ENCODE measurements at places on chromosomes 6 and 20.
A peak's percentile ranks its signal among the peaks of the same experiment; 100 is the strongest.

- DNase-seq: peak; percentile 45
Observed at GRCh38 chr20:63432577-63433325, 39.7 kb downstream of the KCNQ2 start.

GRCh38 chr20:20173254-20173653, 120.9 kb downstream of the CFAP61 start:
- no peak for DNase-seq

GRCh38 chr20:45701104-45701503, 734 bp upstream of the WFDC13 start:
- DNase-seq: no peak

DNA sequence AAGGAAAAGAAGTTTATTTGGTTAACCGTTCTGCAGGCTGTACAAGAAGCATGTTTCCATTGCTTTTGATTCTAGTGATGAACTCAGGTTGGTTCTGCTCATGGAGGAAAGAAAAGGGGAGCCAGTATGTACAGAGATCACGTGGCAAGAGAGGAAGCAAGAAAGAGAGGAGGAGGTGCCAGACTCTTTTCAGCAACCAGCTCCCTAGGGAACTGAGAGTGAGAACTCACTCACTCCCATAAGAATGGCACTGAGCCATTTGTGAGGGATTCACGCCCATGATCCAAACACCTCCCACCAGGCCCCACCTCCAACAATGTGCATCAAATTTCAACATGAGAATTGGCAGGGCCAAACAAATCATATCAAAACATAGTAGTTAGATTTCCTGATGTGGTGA, 649.1 kb downstream of the EPM2A start:
- peak; percentile 36 for DNase-seq

DNA sequence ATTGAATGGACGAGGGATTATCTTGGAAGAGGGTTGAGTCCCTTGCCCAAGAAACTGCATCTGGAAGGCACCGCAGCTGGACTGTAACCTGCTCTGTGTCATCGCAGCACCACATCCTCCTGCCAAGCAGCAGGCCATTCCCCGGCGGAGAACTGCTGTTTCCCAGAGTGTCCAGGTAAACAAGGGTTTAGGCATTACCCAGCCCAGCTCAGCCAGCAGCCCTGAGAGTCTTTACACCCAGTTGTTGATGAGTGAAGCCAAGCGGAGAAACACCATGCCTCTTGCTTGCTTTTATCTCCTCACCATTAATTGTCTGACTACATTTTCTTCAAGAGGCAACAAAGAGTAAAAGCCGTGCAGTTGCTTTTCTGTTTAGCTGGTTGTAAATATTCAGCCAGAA, 104.1 kb downstream of the CDH4 start:
- DNase-seq: no peak

GRCh38 chr6:9593554-9593953, 821.3 kb downstream of the TFAP2A start:
- no peak for DNase-seq

DNA sequence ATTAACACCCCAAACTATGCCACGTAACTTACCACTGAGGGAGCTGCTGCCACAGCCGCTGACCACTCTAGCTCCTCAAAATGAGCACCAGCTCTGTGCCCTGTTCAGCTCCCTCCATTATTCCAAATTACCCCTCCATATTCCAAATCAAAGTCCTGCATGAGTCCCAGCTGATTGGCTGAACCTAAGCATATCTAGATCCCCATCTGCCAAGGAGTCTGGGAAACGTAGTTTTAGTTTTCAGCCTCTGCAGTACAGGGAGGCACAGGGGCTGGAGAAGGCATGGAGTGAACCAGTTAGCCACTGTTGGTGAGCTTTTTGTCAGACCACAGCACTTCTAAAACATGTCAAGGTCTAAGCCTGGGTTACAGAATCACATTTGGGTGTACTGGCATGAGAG, 15.9 kb downstream of the UNC5CL start:
- DNase-seq: peak; percentile 31

DNA sequence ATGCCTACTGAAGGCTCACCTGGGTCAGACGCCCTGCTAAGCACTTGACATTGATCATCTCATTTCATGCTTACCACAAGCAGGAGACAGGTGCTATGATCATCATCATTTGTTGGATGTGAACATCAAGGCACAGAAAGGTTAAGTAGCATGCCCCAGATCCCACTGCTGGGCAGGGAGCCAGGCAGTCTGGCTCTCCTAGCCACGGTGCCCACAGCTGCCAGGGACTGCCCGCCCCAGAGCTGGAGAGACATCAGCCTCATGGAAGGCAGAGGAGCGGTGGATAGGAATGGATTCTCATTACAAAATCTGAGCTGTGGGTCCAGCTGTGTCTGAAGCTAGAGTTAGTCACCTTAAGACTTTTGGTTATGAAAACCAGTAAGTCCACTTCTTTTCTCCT, 3.6 kb downstream of the SULF2 start:
- DNase-seq: no peak

- peak; percentile 83 for DNase-seq
Observed at GRCh38 chr6:28794175-28795002, 129.4 kb downstream of the TRIM27 start.

DNA sequence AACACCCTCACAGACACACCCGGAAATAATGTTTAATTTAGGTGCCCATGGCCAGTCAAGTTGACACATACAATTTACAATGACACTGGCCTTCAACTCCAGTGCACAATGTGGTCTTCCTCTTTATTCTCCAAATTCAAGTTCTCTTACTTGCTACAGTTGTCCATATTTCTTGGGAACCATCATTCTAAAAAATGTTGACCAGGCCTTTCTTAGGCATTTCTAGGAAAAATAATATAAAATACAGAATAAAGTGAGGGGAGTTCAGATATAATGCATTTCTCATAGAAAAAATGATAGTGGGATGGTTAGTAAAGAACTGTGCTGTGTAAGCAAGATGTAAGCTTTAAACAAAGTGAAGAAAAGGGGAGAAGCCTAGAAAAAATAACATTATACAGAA, 298.9 kb downstream of the ARHGAP18 start:
- DNase-seq: no peak

GRCh38 chr6:45327956-45328522, at the start of gene RUNX2:
RUNX2 (plus strand) TSS chr6:45328330; CDS start chr6:45328727, 397 bp downstream.
- DNase-seq: no peak

GRCh38 chr6:23395381-23395780, 730.6 kb upstream of the NRSN1 start:
- DNase-seq: no peak

DNA sequence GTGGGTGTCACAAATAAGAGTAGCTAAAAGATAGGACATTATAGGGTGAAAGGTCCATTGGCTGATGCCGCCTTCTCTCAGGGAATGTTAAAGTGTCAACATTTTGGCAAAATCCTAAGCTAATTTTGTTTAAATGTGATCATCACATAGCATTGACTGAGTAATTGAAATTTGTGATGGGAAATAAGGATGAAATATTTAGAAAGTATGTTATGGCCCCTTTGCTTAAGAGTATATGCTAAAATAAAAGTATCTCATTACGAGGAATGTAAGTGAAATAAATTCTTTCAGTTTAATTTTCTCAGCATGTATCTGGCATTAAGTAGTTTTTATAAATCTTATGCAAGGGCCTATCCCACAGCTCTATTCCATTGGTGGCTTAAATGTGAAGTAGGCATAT, 229.2 kb downstream of the PRL start:
- DNase-seq: no peak

GRCh38 chr20:1711826-1712601, 54.4 kb upstream of the SIRPG start:
- DNase-seq: peak; percentile 8

GRCh38 chr20:50629670-50630045, 61.7 kb downstream of the RIPOR3 start:
- peak; percentile 45 for DNase-seq

DNA sequence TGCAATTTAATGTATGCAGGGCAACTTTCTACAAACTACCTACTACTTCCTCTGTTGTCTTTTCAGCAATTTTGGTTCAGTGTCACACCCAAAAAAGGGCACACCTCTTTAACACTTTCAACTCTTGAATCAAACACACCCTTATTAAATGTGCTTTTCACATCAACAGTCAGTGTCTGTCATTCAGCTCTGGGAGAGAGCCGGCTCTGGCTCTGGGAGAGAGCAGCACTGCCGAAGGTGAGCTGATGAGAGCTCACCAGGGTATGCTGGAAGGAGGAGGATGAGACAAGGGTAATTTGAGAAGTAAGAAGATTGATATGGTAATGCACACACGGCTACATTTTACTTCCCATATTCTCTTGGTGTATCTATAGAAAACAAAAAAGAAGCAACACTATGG, 134.3 kb downstream of the RTN4IP1 start:
- DNase-seq: no peak

DNA sequence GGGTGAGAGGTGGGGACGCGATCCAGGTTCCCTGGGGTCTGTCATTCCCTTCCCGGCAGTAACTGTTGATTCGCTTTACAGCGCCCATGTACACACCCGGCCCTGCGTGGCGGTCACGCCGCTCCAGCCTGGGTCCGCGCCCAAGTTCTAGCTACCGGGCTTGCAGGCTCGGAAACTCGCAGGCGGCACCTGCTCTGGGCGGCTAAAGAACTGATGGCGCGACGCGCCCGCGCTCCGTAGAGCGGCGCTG, 1.4 kb upstream of the POU3F2 start:
- no peak for DNase-seq

GRCh38 chr20:23147964-23148730, 62.0 kb upstream of the CD93 start:
- DNase-seq: no peak

DNA sequence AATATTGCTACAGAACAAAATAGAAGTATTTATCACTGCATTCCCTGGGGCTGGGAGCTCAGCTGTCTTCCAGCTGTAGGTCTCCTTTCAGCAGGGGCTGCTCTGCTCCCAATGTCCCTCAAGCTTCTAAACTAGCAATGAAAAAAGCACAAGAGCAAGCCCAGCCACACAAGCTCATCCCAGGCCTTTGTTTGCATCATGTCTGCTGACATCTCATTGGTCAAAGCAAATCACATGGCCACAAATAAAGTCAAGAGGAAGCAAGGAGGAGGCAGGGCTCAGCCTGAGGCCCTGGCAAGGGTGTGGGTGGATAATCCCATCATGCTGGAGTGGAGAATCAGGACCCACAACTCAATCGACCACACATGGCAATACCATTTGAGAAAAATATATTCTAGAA, 2.2 kb upstream of the BFSP1 start:
- DNase-seq: peak; percentile 85

GRCh38 chr6:135372758-135373157, 124.8 kb downstream of the AHI1 start:
- DNase-seq: no peak

DNA sequence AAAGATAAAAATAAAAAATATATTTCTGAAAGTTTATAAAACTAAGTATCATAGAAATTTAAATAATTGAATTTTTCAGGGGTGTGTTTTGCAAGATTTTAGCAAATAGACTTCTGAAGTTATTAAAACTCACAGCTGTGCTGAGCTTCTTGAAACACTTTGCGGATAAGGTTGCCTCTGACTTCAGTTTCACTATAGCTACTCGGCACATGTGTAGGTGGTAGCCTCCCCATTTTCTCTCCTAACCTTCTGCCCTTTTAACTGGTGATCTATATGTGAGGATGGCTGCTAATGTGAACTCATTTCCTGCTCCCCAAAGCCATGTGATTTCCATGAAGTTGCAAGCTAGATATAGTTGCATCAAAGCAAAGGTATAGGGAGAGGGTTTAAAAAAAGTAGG, 129.3 kb upstream of the STMND1 start:
- no peak for DNase-seq

DNA sequence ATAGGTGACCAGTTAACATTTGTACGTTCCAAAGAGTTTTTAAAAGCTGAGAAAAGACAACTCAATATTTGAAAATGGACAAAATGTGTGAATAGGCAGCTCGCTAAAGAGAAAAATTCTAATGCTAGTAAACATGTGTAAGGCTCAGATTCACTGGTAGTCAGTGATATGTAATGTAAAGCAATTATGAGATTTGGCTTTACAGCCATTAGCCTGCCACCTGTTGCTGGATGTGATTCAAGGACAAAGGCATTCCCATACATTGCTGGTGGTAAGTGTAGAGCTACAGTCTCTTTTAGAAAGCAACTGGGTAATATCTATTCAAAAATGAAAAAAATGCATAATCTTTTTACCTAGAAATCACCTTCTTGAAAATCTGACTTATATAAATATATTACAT, 114.3 kb downstream of the COL19A1 start:
- peak; percentile 90 for DNase-seq

DNA sequence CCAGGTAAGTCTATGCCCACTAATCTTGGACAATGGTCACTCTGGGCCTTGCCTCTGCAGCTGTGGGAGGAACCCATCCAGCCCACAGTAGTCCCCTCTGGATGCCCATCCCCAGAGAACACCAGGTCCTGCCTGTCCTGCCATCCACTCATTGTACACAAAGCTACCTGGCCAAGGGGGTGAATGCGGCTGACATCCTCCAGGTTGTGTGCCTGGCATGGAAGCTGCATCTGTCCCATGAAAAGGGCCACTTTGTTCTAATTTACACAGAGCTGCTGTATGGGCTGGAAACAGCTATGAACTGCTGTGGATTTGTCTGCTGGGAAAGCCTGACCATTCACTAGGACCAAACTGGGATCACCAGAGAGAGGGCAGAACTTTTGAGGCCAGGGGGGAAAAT, 324.8 kb downstream of the LRFN2 start:
- no peak for DNase-seq

GRCh38 chr6:155828989-155829388, 373.4 kb upstream of the NOX3 start:
- DNase-seq: no peak

DNA sequence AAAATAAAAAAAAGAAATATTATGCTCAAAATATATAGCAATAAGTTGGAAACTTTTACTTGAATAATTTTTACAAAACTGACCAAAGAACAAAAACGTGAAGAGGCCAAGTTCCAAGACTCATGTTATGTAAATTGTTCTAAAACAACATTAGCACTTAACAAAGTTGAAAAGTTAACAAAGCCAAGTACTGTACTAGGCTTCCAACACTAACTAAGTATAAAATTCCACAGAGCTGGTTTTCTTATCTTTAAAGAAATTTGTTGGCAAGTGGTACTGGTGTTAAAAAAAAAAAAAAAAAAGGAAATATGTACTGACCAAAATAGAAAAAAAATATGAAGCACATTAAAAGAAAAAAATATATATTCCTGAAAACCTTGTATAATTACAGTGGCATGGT, 127.8 kb downstream of the SLC16A10 start:
- no peak for DNase-seq

GRCh38 chr20:10893321-10893720, 219.5 kb upstream of the JAG1 start:
- DNase-seq: no peak
